C1 segment of cervical spinal cord (tissue), 14 donors: ENCODE measurements at places on chromosomes 7 and 10.

GRCh38 chr10:53223851-53224250, 451.3 kb upstream of the MBL2 start:
- DNase-seq = no peak

DNA sequence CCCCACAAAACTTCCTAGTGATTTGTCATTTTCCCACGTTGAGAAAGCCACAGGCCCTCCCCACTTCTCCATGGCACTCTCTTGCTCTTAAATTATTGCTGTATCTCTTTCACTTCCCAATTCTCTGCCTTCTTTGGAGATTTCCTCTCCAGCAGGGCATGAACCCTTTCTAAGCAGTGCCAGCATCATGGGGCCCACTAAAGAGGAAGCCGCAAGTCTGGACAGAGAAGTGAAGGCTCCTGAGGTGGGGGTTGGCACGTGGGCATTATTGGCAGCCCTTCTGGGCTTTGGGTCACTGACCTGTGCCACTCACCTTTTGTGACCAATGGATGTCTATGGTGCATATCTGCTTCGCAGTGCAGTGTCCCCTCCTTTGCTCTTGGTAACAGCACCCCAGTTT, 97.7 kb upstream of the TCF7L2 start:
- DNase-seq = no peak

GRCh38 chr7:1691096-1691495, 21.0 kb downstream of the ELFN1 start:
- no peak for DNase-seq

DNA sequence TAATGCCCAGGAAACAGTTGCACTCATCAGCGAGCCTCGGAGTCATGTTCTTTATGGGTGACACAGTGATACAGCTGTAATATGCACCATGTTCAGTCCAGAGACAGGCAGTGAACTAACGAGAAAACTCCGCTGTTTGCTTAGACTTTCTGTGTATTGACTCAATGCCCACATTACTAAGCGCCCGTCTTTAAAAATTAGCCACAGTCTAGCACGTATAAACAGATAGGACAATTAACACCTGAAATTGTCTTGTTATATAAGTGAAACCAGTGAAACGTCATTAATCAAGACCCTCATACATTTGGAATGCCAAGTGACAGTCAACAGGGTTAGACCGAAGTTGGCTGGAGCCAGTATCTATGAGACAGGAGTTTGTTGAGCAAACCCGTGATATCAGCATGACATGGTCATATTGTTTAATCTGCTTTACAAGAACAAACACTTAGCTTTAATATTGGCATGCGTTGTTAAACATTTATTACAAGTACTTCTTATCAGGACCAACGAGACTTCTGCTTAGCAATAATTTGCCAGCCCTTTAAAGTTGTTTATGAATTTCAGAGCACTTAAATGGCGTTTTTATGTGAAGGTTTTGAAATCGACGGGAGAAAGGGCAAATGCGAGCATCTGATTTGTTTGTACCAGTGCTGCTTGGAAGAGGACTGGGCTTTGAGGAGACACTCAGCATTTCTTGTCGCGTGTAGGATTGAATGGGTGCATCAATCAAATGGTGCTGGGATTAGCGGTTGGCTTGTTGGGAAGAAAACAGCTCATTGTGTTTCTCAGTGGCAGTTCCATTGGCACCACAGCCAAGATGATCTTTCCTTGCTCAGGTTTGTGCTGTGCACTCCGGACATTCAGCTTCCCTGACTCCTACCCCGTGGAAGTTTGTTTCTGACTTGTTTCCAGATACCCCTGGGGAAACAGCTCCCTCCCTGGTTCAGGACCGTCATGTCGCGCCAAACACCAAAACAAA, 56.3 kb downstream of the CAMK1D start:
- no peak for DNase-seq

DNA sequence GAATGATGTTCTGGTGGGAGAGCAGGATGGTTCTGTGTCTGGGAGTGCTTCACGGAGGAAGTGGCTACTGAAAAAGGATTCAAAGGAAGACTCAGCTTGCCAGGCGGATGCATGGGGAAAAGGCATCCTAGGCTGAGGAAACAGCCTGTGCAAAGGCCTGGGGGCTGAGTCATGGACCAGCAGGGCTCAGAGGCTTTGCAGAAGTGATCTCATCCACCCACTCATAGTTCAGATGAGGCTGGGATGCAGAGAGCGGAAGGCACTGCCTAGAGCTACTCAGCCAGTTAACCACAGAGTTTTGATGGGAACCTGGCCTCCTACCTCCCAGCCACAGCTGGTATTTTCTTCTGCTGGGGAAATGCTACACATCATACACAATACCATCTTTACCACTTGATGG, 15.8 kb upstream of the ADAMTS14 start:
- DNase-seq = no peak

GRCh38 chr7:143013473-143013872, 13.5 kb downstream of the OR9A2 start:
- no peak for DNase-seq

DNA sequence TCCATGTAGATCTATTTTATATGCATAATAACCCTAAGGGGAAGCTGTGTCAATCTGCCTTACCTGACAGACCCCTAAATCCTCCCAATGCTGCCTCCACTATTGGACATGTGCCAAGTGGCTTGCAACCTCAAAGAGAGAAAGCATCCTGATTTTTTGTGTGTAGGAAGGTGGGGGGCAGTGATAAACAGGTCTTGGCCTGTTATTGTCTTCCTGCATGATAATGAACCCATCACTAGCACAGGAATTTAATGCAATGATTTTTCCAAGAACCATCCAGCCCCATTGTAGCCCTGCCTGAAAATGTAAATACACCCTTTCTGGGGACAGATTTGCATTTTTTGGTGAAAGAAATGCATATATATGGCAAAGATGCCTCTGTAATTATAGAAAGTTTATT, 850.2 kb downstream of the LRMDA start:
- DNase-seq = no peak

DNA sequence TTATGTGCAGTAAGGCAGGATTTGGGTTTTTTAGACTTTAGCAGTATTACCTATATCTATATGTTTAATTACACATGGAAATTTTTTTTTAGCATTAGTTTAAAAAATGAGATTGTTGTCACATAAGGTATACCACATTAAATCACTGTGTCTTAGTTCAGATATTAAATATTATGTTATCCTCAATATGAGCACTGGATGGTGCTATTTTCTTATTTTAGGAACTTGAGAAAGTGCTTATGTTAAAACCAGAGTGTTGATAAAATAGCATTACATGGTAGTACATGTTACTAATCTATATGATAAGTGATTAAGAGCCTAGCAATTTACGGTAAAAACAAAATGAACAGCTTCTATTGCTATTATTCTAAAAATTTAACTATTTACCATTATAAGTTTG, 28.8 kb downstream of the MIOS start:
- no peak for DNase-seq

- DNase-seq = no peak
These were observed 176.9 kb downstream of the CRPPA start for GRCh38 chr7:16244469-16244868.

DNA sequence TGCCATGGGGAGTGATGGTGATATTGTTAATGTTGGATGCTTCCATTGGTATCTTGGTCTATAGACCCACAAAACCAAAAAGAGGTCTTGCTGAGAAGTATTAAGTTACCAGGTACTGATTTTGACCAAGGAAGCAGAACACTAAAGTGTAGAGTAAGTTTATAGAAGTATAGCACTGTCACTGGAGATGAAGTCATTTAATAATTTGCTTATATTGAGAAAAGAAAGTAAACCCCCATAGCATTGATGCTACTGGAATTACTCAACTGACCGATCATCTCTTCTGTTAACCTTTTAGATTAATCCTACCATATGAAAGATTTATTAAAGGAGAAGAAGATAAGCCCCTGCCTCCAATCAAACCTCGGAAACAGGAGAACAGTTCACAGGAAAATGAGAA, 183.2 kb downstream of the RTKN2 start:
- no peak for DNase-seq

DNA sequence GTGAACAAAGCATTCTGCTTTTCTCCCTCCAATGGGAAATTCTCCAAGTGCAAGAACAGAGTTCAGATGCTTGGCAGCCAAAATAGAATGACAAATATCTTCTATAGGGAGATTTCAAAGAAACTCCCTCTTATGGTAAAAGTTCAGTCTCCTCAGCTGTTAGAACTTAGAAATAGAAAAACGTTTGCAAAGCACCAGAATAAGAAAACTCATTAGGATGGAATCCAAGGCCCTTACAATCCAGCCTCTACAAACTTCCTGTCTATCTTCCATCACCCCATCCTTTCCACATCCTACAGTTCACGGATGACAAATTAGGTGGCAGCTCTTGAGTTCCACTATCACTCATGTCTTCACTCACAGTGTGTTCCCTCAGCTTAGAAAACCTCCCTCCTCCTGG, 25.7 kb downstream of the FAM13C start:
- no peak for DNase-seq

DNA sequence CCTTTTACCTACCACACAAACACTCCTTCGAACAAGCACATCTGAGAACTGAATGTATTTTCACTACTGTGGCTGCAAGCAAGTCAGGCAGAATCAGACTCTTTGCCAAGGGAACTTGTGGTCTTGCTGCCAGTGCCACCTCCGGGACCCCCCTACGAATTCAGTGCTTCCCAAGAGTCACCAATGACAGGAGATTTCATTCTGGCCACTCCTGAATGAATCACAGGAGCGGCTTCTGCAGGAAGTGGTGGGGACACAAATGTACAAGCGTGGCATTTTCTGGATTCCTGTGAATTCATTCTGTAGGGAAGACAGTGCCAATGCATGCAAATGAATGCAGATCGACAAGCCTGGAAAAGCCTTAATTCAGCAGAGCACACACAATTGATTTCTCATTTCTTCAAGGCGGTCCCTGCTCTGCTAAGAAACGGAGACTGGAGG, 161.2 kb downstream of the CAMK1D start:
- DNase-seq = no peak

DNA sequence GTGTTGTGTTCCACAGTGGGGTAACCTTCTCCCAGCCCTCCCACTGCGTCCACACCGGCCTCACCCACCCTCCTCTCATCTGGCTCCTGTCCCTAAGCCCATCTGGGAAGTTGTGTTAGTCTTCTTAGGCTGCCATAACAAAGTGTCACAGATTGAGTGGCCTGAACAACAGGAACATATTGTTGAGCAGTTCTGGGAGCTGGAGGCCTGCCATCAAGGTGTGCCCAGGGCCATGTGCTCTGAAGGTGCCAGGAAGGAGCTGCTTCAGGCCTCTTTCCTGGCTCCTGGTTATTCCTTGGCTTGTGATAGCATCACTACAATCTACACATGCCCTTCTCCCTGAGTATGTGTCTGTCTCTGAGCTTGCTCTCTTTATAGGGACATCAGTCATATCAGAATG, 327.6 kb upstream of the COBL start:
- no peak for DNase-seq

DNA sequence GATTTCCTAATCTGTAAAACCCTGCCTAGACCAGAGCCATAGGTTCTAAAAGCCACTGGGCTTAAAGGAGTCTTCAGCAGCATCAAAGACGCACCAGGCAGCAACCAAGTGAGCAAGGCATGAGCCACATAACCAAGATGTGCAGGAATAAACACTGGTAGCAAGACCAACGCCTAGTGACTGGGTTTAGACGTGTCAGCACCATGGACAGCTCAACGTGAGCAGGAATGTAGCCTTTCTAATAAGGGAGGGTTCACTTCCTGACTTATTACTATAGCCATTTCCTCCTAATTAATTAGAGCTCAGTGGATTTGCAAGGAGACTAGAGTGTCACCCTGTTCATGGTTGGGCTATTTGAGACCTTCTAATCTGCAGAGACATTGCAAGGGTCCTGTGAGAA, 223.7 kb downstream of the LHFPL3 start:
- DNase-seq = no peak

GRCh38 chr10:119333146-119333792, 125.9 kb downstream of the GRK5 start:
- DNase-seq = no peak

DNA sequence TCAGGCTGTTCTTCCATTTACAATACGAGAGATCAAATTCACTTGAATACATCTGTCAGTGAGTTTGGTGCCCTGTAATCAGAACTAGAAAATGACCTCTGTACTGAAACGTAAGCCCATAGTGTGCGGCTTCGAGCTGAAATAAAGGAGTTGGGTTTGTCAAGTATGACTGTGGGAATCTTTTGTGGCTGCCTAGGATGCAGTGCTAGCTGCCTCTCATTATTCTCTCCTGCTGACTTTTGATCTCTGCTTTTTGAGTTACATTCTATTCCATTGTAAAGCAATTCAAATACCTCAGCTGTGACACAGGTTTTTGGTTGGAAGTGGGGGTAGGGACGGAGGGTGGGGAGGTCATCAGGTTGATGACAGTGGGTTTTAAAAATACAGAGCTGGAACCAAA, 40.4 kb downstream of the ICA1 start:
- DNase-seq = no peak

GRCh38 chr10:43208147-43209073, 58.5 kb downstream of the RASGEF1A start:
- DNase-seq = no peak

- DNase-seq = no peak
These were observed 3.9 kb downstream of the ZNF503 start for GRCh38 chr10:75397496-75398199.

DNA sequence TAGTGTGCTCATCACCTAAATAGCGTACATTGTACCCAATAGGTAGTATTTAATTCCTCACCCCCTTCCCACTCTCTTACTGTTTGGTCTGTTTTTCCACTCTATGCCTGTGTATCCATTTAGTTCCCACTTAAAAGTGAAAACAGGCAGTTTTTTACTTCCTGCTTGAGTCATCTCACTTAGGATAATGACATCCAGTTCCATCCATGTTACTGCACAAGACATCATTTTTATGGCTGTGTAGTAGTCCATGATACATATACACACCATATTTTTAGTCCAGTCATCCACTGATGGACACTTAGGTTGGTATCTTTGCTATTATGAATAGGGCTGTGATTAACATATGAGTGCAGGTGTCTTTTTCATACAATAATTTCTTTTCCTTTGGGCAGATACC, 10.1 kb downstream of the STK17A start:
- no peak for DNase-seq

DNA sequence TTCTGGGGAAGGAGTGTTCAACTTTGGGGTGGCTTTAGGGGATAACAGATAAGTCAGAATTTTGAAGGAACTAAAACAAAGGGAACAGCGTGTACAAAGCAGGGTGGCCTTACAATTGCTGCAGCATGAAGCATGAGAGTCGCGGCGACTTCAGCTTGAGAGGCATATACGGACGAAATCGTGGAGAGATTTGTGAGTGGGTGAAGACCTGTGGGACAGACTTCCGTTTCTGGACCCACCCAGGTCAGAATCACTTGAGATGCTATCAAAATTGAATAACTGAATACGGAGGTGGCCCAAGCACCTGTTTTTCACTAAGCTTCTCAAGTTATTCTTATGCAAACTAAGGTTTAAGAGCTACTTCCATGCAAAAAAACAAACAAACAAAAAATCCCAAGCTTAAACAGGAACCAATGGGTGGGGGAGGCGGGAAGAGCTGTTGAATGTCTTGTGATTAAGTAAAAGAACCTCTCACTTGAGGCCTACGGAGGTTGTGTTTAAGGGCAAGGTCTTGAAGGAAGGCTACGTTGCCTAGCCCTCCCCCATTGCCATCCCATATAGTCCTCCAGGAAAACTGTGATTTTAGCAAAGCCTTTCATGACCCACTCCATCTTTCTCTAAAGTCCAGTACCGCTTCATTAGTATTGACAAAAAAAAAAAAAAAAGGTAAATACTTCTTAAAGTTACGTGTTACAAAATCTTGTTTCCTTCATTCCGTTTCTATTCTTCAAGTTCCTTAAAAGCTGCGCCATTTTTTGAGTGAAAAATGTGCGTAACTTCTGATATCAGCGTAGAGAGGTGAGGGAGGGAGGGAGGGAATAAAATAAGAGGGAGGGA, 1.3 kb upstream of the TRIM24 start:
- DNase-seq = no peak
